Activated naive CD4-positive, alpha-beta T cell treated with anti-CD3 and anti-CD28 coated beads, Interleukin-2, amount 50 U/mL, for 16 hours (primary cell): ENCODE measurements at places on chromosomes 12 and 14.

DNA sequence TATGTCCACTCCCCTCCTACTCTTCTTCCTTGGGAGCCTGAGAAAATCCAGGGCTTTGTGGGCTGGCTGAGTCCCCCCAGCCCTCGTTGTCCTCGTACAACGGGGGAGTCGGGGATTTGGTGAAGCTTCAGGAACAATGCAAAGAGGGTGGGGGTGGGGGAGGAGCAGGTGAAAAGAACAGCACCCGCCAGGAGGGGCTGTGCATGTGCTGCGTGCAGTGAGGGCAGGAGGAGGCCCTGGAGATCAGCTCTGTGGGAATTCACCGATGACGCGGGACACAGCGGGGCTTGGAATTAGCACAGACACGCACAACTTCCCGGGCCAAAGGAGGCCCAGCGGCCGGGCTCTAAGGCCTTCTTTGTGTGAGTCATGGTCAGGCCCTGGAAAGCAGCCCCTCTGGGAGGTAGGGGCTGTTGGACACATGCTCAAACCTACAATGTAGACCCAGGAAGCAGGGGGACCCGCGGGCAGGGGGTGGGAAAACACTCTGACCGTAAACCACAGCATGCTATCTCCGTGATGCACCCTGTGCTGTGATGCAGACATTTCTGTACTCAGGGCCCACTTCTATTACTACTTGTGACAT is 32.8 kb downstream of the RBM19 start:
- no peak for DNase-seq

- DNase-seq = no peak
These were observed 581.7 kb downstream of the DIO2 start for GRCh38 chr14:79629411-79630287.

GRCh38 chr14:90717916-90718315 is 98.3 kb downstream of the TTC7B start:
- no peak for DNase-seq

GRCh38 chr14:60253649-60254048 is 4.6 kb downstream of the PPM1A start:
- DNase-seq = no peak

DNA sequence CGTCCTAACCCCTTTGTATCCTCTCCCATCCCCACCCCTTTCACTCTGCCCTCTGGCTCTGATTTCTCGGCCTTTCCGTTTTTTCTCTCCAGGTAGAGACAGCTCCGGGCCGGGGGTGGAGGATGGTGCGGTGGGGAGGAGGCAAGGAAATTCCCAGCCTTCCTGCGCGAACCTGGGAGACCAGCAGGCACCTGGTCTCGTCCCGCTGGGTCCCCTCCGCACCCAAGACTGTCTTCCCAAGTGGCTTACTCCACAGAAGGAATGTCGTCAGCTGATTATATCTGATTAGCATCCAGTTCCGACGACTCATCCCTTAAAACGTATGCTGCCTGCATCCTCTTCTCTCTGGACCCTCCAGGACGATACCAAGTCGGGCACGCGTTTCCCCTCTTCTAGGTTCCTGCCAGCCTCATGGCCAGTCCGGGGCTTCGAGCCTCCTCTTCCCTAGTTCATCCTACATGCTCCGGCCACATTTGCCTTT is 42.2 kb upstream of the CAPRIN2 start:
- no peak for DNase-seq
